ENCODE measurements at places on chromosomes 11 and 22. TPM values are rescaled to one million over a fixed set of nuclear protein-coding genes. Genes with fewer than 3 reads are reported as not detected.

DNA sequence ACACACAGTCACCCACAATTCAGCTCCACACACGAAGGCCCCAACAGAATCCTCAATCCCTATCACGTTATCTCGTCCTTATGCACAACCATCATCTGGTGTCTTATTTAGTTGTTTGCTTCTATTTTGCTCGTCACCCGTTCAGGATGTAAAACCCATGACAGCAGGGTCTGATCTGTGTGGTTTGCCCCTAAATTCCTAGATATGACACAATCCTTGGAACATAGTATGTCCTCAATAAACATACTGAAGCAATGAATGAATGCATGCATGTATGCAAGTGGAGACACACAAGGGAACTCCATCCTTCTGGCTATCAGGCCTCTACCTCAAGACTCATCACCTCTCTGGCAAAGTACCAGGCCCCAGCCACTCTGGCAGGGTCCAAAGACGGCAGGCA, 20.2 kb downstream of the STARD10 start:
- H3K4me1 ChIP-seq: peaks cover 9% of the 10 kb centered on the region
- no peak overlapping the region for H3K4me3 ChIP-seq
- H3K27ac ChIP-seq: peak overlapping the region; percentile 29
- no peaks in the 10 kb centered on the region for H3K27me3 ChIP-seq

DNA sequence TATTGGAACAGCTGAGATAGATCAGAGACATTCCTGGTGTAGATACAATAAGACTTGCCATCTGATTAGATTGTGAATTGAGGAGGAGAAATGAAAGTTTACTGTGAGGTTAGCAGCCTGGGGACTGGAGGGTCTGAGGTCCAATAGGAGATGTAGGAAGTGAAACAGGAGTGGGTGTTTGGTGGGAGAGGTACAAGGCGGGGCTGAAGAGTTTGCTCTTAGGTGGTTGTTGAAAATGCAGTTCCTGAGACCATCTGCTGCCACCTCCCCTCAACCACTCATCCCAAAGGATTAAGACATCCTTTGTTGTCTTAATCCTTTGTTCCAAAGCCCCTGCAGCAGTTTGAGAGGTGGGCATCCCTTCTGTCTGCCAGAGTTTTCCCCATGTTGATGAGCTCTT, 14.8 kb downstream of the PIWIL4 start:
- no peaks in the 10 kb centered on the region for H3K36me3 ChIP-seq
- no peak for DNase-seq
- peaks cover 2% of the 10 kb centered on the region for H3K27me3 ChIP-seq
- H3K27ac ChIP-seq: no peak overlapping the region
- no peaks in the 10 kb centered on the region for H3K4me1 ChIP-seq

- peaks cover 2% of the 10 kb centered on the region for H3K27me3 ChIP-seq
- no peak overlapping the region for H3K4me3 ChIP-seq
- no peaks in the 10 kb centered on the region for H3K4me1 ChIP-seq
- DNase-seq: no peak
- no peaks in the 10 kb centered on the region for H3K36me3 ChIP-seq
Measured at GRCh38 chr11:130979386-130979972, 63.2 kb upstream of the SNX19 start.

DNA sequence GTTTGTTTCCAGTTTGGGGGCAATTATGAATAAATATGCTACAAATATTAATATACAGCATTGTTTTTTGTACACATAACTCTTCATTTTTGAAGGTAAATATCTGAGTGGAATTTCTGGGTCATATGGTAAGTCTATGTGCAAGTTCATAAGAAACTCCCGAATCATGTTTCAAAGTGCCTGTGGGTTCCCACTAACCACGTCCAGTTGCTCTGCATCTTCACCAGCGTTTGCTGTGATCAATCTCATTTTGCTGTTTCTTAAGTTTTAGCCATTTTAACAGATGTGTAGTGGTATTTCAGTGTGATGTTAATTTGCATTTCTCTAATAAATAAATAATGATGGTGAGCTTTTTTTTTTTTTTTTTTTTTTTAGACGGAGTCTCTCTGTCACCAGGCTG, 14.2 kb upstream of the CSRP3 start:
- no peak overlapping the region for H3K4me3 ChIP-seq
- no peak for DNase-seq
- no peaks in the 10 kb centered on the region for H3K36me3 ChIP-seq
- no peak overlapping the region for H3K27ac ChIP-seq

GRCh38 chr11:76234021-76234415, 27.7 kb upstream of the WNT11 start:
- H3K27me3 ChIP-seq: peaks cover 20% of the 10 kb centered on the region
- H3K36me3 ChIP-seq: no peaks in the 10 kb centered on the region
- H3K4me3 ChIP-seq: peak overlapping the region; percentile 77
- H3K4me1 ChIP-seq: peaks cover 53% of the 10 kb centered on the region

DNA sequence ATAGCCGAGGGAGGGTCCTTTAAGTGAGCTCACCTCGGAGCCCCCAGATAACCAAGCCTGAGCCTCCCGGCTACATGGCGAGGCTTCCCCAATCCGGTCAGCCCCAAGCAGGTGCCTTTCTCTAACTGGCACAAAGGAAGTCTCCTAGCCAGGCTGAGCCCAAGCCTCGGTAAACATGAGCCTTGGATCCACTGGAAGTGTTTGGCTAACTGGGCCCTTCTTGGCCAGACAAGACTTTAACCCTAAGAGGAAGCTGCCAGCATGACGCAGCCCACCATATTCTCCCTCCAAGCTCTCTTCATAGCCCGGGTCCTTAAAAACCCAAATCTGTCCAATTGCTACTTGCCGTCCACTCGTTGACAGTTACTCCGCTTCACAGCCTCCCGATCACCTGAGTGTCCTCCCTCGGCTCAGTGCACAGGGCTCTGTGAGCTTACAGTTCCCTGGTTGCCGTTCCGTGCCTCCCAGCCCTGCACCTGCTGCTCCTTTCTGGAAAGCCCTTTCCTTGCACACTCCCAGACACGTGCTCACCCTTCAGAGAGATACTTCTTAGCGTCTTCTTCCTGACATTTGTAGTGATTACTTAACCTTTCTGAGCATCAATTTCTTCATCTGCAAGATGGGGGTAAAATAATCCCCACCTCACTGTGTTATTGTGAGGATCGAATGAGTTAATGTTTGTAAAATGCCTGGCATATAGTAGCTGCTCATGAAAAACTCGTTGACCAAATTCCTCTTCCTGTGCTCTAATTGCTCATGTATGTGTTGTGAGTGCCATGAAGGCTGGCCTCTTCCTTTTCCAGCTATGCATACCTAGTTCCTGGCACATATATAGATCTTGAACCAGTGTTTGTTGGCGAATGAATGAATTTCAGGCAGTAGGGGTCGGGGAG, 25.6 kb downstream of the TXN2 start:
- H3K4me1 ChIP-seq: peaks cover 59% of the 10 kb centered on the region
- H3K27me3 ChIP-seq: no peaks in the 10 kb centered on the region
- H3K4me3 ChIP-seq: peak overlapping the region; percentile 69
- no peak for DNase-seq
- no peaks in the 10 kb centered on the region for H3K36me3 ChIP-seq
- H3K27ac ChIP-seq: peak overlapping the region; percentile 75

GRCh38 chr11:63609536-63609935, 4.7 kb downstream of the PLAAT3 start:
- no peak for DNase-seq
- H3K27me3 ChIP-seq: no peaks in the 10 kb centered on the region

DNA sequence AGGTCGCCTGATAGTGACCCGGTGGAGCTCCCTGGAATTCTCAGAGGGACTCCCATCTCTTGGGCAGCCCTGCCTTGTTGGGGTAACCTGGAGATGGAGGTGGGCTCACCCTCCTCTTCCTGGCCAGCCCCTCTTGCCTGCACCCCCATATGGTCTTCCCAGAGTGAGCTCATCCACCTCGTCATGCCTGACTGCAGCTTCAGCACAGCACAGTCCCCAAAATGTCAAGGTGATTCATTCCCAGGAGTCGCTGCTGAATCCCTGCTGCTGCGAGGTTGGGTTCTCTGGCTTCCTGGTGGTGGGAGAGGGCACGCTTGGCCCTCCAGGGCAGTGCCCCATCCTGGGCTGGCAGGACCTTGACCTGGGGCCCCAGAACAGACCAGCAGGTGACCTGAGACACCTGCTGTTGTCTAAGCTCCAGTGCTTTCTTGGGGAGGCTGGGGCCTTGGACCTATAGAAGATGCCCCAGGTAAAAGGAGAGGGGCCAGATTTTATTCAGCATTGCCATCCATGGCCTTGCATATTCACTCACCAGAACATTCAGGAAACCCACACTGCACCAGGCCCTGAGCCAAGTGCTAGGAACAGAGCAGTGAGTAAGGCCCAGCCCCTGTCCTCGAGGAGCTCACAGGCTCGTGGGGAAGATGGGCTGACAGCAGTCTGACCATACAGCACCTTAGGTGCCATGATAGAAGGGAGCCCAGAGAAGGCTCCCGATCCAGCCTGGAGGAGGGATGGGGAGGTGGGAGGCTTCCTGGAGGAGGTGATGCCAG, 72.9 kb downstream of the CACNA1I start:
- H3K27ac ChIP-seq: no peak overlapping the region
- no peak for DNase-seq
- H3K27me3 ChIP-seq: peaks cover 5% of the 10 kb centered on the region
- no peak overlapping the region for H3K4me3 ChIP-seq

DNA sequence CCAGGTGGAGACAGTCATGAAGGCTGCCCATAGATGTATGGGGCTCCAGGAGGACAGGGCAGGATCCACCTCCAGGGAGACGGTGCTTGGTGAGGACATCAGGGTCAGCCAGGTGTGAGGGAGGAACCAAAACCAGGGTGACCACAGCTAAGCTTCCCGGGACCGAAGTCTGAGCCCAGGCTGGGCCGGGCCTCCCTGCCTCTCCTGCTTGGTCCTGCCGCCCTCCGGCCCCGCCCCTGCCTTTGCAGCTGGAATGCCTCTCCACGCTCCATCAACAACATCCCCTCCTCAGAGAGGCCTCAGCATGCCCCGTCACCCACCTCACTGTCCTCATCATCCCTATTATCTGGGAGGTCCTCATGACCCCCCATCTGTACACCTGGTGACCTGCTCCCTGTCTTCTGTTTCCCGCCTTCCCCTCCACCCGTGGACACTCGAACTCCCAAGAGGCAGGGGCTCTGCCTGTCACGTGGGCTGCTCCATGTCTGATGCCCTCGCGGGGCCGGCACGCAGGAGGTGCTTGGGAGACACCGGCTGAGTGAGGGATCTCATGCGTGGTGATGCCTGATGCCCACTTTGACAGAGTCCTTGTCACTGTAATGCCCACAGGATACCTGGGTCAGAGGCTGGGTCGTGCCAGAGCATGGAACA, 59.4 kb downstream of the RTL6 start:
- H3K27ac ChIP-seq: no peak overlapping the region
- H3K36me3 ChIP-seq: no peaks in the 10 kb centered on the region
- H3K4me3 ChIP-seq: no peak overlapping the region
- no peaks in the 10 kb centered on the region for H3K4me1 ChIP-seq
- peaks cover 12% of the 10 kb centered on the region for H3K27me3 ChIP-seq

GRCh38 chr11:20351136-20351535, 12.4 kb upstream of the HTATIP2 start:
- H3K27me3 ChIP-seq: peaks cover 34% of the 10 kb centered on the region
- no peak overlapping the region for H3K4me3 ChIP-seq
- no peak overlapping the region for H3K27ac ChIP-seq
- H3K36me3 ChIP-seq: no peaks in the 10 kb centered on the region

The KRTAP5-8 gene
- total RNA-seq: not detected

The C1QTNF4 gene
- total RNA-seq: 0.23 TPM

The CRYBB3 gene
- total RNA-seq: 0.52 TPM

The MS4A7 gene
- not detected for total RNA-seq

The ANO9 gene
- total RNA-seq: 33.0 TPM

The PNPLA3 gene
- 0.19 TPM for total RNA-seq

Data from activated CD8-positive, alpha-beta memory T cell treated with anti-CD3 and anti-CD28 coated beads, Interleukin-2, amount 10 ng/mL, durations not matched to agents 7 days and 5 days (primary cell).